ENCODE measurements at places on chromosomes 6 and 20.

- DNase-seq: no peak
Measured at GRCh38 chr20:62727584-62728027, 19.0 kb downstream of the NTSR1 start.

DNA sequence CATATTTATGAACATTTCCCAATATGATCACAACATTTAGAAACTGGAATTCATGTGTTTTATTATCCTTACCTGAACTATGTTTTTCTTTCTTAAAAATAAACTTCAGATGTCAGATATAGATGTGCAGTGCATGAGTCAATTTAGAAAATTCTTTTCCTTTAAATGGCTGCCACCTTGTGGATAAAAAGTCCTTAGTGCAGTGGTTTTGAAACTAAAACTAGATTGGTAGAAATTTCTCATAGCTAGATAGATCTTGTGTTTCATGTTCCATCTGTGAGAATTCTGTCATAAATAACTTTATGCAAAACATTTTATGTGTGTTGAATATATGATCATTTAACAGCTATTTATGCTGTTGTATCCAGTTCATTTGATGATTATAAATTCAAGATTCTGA, 134.9 kb downstream of the KLHL32 start:
- peak; percentile 61 for DNase-seq

- DNase-seq: no peak
Measured at GRCh38 chr6:143698759-143699429, 21.1 kb downstream of the PHACTR2 start.

GRCh38 chr6:105882121-105882803, 203.9 kb upstream of the PRDM1 start:
- DNase-seq: no peak

- no peak for DNase-seq
Measured at GRCh38 chr6:32449088-32449736, 9.5 kb downstream of the HLA-DRA start.

DNA sequence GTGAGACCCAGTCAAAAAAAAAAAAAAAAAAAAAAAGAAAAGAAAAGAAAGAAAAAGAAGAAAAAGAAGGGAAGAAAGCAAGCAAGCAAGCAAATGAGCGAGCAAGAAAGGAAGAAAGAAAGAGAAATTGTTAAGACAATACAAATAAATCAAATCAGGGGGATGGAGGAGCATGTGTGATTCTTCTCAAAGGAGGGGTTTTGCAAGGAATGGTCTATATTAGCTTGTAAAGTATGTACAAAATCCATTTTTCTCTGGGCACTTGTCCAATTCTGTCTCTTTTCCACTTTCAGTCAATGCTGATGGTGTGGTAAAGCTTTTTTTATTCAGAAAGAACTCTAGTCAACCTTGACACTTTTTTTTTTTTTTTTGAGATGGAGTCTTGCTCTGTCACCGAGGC, 133.7 kb upstream of the TNFAIP3 start:
- DNase-seq: no peak

- DNase-seq: no peak
Measured at GRCh38 chr6:145947108-145947720, 16.9 kb downstream of the SHPRH start.

DNA sequence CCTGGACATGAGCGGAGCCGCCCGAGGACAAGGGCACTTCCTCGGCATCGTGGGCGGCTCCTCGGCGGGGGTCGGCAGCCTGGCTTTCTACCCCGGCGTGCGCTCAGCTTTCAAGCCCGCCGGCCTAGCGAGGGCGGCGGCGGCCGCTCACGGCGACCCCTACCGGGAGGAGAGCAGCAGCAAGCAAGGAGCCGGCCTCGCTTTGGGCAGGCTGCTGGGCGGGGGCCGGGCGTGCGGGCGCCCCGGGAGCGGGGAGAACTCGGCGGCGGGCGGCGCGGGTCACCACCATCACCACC, 6.7 kb downstream of the PRDM13 start:
- no peak for DNase-seq

DNA sequence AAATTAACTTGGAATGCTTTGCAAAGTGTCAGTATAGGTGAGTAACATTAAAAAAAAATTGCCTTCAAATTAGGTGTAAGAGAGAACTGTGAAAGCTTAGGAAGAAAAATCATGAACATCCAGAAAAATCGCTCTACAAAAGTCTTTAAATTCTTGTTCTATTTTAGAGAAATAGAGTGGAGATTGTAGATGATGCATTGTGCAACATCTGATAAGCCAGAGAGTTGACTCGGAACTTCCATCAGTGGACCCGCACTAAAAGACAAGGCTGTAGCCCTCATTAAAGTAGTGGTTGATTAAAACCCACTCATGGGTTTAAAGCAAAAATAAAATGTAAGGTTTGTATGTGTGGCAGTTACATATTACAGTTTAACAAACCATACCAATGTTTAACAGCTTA, 35.8 kb downstream of the MAP3K4 start:
- DNase-seq: no peak

GRCh38 chr20:62025394-62025793, 40.3 kb downstream of the TAF4 start:
- DNase-seq: no peak

DNA sequence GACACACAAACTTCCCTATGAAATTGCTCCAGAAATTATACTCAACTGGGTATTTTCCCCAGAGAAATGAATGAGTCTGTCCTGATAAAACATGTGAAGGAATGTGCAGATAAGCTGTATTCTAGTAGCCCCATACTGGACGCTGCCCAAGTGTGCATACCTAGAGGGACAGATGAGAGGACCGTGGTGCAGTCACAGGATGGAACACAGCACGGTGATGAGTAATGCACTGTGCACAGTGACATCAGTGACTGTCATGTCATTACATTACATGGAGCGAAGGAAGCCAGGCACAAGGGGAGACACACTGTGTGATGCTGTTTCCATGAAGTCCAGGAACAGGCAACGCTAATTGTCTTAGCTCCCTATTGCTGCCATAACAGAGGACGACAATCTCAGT, 155.5 kb downstream of the CDH4 start:
- no peak for DNase-seq

GRCh38 chr6:128492386-128492785, 28.0 kb downstream of the PTPRK start:
- DNase-seq: no peak

DNA sequence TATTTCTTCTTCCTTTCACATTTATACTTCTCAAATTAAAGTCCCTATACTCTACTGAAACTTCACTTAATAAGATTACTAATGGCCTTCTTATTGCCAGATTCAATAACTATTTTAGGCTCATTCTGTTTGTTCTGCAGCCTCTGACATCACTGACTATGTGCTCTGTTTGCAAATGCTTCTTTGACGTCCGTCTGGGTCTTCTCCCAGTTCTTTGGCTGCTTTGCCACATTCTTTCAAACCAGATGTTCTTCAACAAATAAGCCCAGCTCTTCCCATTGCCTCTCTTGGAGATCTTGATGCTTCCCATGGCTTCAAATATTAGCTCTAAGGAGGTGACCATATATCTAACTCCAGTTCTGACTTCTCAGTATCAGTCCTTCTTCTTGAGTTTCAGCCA, 117.4 kb downstream of the BTBD9 start:
- DNase-seq: no peak

GRCh38 chr20:1809131-1809572, 86.1 kb upstream of the SIRPA start:
- DNase-seq: no peak

DNA sequence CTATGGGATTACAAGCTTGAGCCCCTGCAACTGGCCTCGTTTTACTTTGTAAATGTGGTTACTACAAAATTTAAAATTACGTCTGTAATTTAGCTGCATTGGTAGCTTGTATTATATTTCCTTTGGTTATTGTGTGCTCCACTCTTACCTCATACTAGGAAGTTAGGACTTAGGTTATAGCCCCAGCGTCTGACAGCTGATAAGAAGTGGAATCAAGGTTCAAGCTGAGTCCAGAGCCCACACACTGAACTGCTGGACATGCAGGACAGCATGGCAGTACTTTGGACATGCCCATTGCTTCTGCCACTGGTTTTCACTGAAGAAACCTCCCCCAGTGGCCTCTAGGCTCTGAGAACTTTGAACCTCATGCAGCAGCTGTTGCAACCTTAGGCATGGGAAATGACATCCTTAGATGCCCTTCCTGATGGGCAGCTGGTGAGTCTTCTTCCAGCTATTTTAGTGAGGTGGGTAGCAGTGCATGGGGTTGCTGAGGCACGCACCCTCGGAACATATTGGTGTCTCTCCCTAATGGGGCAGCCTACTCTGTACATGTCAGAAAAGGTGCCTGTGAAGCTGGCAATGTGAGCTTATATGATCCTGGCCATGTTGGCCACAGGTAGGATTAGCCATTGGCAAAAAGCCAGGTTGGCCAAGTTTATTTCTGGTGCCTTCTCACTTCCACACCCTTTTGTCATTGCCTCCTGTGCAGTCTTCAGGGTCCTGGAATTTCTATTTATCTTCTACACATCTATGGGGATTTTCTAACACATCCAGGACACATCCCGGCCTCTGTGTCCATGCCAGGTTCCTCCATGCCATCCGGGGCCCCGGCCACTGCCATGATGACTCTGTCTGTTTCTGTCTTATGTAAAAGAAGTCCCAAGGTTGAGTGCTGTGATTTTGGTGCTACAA, 85.3 kb downstream of the CDS2 start:
- DNase-seq: no peak

- no peak for DNase-seq
Measured at GRCh38 chr6:16854986-16855385, 93.7 kb upstream of the ATXN1 start.

DNA sequence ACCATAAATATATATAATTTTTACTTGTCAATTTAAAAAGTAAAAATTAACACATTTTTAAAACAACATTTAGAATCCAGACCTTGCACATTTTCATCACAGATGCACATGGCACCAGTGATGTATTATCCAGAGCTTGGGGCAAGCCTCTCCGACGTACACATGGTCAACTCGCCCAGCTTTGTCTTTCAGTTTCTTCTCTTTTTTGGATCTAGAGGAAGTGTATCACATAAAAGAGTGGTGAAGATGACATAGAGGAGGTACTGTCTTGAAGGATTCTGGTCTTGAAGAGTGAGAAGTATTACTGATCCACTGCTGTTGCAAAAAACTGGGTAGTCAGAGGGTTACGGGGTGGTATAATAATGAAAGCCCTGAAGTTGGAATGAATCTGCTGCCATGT, 46.9 kb upstream of the TAB2 start:
- no peak for DNase-seq

GRCh38 chr6:128493877-128494276, 26.5 kb downstream of the PTPRK start:
- no peak for DNase-seq

GRCh38 chr6:19873031-19873430, 35.9 kb downstream of the ID4 start:
- DNase-seq: no peak

DNA sequence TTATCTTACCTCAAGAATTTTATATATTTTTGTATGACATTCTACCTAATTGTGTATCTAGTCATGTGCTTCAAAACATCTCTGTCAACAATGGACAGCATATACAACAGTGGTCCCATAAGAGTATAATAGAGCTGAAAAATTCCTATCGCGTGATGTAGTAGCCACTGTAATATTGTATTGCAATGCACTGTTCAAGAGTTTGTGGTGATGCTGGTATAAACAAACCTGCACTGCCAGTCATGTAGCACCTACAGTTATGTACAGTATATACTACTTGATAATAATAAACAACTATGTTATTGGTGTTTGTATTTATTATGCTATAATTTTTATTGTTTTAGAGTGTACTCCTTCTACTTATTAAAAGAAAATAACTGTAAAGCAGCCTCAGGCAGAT, 672.7 kb downstream of the CD109 start:
- no peak for DNase-seq

- DNase-seq: no peak
Measured at GRCh38 chr6:31115941-31116560, 1.5 kb downstream of the PSORS1C1 start.

- DNase-seq: no peak
Measured at GRCh38 chr20:10853176-10853575, 179.4 kb upstream of the JAG1 start.

DNA sequence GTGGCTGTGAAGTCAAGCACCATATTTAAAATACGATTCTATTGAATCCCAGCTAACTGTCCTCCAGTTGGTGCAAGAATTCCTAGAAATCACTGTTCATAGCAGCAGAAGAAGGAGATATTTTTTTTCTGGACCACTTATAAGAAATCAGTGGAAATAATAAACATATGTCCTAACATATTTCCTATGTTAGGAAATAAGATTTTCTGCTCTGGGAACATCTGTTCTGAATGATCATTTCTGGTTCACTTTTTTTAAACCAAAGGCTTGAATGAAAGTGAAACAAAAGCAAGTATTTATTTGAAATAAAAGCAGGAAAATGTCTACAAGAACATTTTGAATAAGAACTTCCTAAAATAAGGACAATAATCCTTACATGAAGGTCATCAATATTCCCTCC, 138.9 kb upstream of the RALGAPA2 start:
- DNase-seq: no peak

DNA sequence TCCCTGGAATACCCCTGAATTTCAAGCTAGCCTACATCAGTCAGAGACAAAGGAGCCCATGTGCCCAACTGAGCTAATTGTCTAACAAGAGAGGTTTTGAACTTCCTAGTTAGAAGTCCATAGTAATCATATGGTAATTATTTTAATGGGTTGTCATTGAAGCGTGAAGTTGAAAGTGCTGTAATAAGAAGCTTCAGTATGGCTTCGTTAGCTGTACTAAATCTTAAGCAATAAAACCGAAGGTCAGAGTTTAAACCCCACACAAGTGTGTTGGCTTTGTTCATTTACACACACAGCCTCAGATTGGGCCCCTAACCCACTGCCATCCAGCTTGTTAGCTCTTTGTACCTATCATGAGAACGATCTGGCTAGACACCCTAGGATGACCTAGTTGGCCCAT, 195.6 kb upstream of the RIN2 start:
- no peak for DNase-seq

- peak; percentile 65 for DNase-seq
Measured at GRCh38 chr6:119096721-119097565, 18.5 kb upstream of the FAM184A start.

DNA sequence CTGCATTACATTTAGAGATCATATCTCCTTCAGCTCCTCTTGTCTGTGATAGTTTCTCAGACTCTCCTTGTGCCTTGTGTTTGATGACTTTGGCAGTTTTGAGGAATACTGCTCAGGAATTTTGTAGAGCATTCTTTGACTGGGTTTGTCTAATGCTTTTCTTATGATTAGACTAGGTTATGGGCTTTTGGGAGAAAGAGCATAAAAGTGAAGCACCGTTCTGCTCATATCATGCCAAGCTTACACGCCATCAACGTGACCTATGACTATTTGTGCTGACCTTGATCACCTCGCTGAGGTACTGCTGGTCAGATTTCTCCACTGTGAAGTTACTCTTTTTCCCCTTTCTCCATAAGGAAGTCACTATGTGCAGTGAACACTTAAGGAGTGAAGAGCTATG, 256.0 kb downstream of the LY86 start:
- DNase-seq: no peak

- no peak for DNase-seq
Measured at GRCh38 chr6:151440498-151440897, 11.4 kb downstream of the RMND1 start.
